Adipocyte (in vitro differentiated cells): ENCODE measurements at places on chromosomes 4 and X.

DNA sequence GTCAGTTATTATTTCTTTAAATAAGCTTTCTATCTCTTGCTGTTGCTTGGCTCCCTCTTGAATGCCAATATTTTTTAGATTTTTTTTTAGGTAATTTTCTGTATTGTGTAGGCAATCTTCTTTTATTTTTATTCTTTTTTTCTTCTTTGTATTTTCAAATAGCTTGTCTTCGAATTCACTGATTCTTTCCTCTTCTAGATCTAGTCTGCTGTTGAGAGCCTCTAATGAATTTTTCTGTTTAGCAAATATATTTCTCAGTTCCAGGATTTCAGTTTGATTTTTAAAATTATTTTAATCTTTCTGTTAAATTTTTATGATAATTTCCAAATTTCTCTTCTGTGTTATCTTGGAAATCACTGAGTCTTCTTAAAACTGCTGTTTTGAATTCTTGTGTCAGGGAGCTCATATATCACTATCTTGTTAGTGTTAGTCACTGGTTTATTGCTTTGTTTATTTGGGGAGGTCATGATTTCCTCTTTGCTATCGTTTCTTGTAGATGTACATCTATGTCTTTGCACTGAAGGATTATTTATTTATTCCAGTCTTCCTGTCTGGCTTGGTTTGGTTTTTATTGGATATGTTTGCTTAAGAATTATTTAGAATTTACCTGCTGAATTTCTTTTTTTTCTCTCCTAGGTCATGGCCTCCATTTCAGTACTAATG is 39.9 kb upstream of the GPRIN3 start:
- DNase-seq = no peak

DNA sequence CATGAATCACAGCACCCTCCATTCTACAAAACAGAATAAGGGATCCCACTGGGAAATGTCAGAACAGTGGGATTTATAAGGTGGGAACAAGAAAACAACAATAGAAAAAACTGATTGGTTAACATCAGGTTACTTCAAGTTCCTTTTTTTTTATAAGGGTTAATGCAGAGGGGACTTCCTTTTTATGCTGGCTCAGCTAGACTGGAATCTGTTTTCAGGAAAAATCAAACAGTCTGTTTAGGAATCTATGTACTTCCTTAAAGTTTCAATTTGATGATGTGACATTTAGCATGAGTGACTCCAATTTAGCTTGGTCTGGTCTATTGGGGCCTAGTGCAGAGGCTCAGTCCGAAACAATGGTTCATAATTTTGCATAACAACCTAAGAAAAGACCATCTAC is 192.9 kb downstream of the ADGRA3 start:
- no peak for DNase-seq

GRCh38 chr4:107650251-107650650 is 69.8 kb downstream of the PAPSS1 start:
- peak; percentile 17 for DNase-seq

DNA sequence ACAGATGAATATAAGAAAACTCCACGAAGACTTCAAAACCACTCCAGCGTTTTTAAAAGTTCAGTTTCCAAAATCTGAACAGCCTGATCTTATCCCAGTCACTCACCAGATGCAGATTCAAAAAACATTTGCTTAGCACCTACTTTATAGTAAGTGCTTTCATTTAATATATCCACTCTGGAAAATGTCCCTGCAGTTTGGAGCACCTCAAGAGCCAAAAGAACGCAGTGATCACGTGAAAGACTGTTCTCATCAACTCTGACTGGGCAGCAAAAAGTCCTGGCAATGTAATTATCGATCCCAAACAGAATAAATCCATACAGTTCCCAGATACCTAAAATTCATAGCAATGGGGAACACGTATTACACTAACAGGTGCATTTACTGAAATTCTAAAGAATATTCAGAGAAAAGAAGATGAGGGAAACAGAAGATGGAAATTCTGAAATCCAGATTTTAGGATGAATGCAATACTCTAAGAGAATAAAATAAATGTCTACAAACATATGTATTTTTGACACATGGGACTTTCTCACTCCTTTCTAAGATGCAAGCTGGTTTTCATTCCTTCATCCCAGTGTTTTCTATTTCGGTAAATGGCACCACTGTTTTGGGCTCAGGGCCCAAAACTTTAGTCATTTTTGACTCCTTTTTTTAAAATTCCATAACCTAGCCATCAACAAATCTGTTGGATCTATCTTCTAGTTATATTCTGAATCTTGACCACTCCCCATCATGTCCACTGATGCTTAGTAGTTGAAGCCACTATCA is 13.9 kb downstream of the ATP8A1 start:
- DNase-seq = no peak

DNA sequence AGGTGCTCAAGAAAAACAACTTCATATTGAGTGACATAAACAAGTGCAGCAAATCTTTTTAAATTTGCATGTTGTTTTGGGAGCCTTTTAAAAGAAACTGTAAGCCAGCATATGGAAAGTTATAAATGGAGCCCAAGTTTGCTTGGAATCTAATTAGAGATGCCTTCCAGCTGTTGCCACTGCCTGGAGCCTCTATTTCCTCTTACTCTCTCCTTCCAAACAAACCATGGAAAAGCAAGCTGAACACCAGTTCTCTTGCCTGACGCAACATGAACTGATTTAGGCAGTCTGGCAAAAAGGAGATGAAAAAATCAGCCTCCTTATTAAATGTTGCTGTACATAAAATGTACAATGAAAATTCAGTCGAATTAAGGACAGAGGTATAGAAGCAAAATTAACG is 21.5 kb downstream of the ARSJ start:
- DNase-seq = peak; percentile 39

DNA sequence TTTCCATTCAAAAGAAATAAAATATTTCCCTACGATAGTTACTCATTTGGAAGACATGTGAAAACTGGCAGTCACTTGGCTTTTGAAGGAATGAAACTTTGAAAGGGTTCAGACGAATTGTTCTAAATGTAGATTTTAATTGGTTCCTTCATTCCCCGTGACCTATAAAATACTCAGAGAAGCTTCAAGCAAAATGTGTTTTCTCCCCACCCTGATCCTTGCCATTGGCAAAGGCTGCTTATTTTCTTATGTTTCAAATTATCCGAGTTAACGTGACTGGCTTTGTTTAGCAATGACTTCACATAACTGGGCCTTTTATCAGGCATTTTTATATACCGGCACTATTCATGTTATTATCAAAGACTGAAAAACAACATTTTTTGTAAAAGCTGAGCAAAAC is 204.1 kb upstream of the NEIL3 start:
- DNase-seq = peak; percentile 64

DNA sequence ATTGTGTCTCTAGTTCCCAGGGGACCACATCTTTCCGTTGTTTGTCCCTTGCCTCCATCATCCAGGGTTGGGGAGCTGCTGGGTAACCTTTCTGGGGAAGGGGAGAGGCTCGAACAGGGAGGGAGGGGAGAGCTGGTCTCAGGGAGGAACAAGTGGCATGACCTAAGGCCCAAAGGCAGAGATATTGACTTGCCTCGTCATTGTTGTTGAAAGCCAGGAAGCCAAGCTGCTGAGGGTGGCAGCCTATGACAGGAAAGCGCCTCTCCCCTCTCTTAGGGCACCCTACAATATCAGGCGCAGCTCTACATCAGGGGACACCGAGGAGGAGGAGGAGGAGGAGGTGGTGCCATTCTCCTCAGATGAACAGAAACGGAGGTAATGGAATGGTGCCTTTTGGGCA is 20.8 kb downstream of the ZNF185 start:
- no peak for DNase-seq

- peak; percentile 7 for DNase-seq
These were observed 61.3 kb downstream of the CENPC start for GRCh38 chr4:67483868-67484602.

DNA sequence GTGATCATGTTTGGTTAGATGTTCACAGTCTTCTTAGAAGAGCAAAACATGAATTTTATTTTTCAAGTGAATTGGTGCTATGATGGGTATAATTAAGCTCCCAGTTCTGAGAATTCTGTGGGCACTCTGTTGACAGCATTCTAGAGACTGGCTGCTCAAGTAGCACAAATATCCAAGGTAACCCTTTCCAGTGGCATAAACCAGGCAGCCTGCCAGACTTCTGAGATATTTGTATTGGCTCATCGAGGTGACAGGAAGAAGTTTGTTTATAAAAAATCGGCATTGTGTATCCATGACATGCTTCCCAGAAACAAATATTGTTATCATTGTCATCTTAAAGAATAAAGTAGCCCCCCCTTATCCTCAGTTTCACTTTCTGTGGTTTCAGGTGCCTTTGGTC is 28.3 kb downstream of the LANCL3 start:
- DNase-seq = no peak

GRCh38 chr4:28082686-28083390 is 1222.2 kb downstream of the STIM2 start:
- DNase-seq = peak; percentile 17

DNA sequence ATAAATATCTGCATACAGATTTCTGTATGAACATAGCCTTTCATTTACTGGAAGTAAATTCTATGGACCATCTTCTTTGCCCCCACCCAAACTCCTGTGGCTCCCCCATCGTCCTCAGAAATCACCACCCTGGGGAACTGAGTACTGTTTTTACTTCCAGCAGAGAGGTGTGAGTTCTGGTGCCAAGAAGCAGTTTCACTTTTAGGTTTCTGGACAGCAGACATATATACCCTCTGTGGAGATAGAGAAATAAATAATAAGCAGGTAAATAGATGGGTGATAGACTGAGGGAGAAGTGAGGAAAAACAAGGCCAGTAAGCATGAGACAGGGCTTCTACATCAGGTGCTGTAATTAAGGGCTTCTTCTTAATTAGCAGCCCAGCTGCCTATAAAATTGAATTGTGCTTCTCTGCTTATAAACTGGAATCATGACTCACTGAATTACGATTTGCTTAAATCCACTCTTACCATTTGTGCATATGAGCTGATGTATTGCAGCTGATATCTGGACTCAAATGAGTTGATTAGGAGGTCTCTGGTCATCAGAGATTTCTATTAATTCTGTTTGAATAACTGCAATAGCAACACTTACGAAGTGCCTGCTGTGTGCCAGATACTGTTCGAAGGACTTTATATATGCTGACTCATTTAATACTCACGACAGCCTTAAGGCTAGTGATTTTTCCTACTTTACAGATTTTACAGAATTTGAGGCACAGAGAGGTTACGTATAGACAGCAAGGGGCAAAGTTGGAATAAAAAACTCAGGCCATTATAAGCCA is 60.8 kb upstream of the DHX15 start:
- DNase-seq = no peak

- DNase-seq = no peak
These were observed 39.7 kb upstream of the UGT2B17 start for GRCh38 chr4:68615699-68616422.

DNA sequence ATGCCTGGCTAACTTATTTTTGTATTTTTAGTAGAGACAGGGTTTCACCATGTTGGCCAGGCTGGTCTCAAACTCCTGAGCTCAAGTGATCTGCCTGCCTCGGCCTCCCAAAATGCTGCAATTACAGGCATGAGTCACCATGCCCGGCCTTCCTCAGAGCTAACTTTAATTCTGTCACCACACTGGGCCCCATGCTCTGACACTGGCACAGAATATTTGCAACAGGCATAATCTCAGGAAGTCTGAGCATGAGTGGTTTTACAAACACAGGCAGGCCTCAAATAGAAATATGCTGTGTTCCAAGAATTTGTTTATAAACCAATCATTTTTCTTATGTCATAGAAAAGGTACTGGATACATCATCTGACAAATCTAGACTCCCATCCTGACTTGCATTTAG is 32.7 kb upstream of the FAM9C start:
- DNase-seq = peak; percentile 53

DNA sequence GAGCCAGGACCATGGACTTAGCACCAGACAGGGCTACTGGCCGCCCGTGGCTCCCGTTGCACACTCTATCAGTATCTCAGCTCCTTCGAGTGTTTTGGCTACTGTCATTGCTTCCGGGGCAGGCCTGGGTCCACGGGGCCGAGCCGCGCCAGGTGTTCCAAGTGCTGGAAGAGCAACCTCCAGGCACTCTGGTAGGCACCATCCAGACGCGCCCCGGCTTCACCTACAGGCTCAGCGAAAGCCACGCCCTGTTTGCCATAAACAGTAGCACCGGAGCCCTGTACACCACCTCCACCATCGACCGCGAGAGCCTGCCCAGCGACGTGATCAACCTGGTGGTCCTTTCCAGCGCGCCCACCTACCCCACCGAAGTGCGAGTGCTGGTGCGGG is 1.6 kb downstream of the FAT4 start:
- peak; percentile 53 for DNase-seq

GRCh38 chrX:87895421-87895820 is 377.8 kb downstream of the KLHL4 start:
- no peak for DNase-seq

DNA sequence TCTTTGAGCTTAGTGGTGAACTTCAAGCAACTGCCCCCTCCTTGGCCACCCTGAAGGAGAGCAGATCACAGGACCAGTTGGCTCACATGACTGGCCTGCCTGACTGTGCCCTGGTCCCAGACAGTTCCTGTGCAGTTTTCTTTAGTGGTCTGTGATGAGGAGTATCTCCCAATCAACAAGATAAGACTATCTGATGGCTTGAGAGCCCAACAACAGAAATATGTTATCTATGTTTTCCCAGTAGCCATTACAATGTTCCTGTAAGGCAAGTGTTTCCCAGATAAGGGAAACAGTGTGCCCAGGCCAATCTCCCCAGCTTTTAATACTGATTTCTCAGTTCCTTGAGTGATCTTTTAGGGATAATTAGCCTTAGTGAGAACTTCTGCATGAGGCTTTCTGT is 14.2 kb upstream of the TIMM8A start:
- DNase-seq = no peak

- no peak for DNase-seq
These were observed 55.2 kb downstream of the MAGEC2 start for GRCh38 chrX:142149919-142150318.

GRCh38 chr4:55903577-55903976 is 45.2 kb upstream of the CEP135 start:
- no peak for DNase-seq

- no peak for DNase-seq
These were observed 15.4 kb downstream of the AMTN start for GRCh38 chr4:70533791-70534190.

GRCh38 chrX:68438575-68438974 is 5.3 kb upstream of the OPHN1 start:
- no peak for DNase-seq

DNA sequence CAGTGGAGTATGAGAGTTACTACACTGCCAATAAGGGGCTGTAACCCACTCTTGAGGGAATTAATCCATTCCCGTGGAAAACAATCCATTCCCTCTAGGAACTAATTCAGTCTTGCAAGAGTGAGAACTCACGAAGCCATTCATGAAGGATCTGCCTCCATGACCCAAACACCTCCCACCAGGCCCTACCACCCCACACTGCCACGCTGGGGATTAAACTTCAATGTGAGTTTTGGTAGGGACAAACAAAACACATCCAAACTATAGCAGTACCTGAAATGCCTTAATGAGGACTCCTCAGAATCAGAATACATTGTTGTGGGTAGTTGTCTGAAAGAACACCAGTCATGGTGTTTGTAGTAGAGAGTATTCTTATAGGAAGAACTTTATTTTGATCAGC is 19.2 kb downstream of the PAGE4 start:
- no peak for DNase-seq
